Nephron progenitor cell (in vitro differentiated cells): ENCODE measurements at places on chromosomes 12 and 14.
A peak's percentile ranks its signal among the peaks of the same experiment; 100 is the strongest.

GRCh38 chr14:104977681-104978653, at the start of gene AHNAK2:
Gene AHNAK2, minus strand, starts transcription at chr14:104978374. Its CDS starts 137 bp downstream, at chr14:104978237.
- peak; percentile 92 for DNase-seq

GRCh38 chr12:10088955-10089900, 9.6 kb downstream of the CLEC1A start:
- no peak for DNase-seq

DNA sequence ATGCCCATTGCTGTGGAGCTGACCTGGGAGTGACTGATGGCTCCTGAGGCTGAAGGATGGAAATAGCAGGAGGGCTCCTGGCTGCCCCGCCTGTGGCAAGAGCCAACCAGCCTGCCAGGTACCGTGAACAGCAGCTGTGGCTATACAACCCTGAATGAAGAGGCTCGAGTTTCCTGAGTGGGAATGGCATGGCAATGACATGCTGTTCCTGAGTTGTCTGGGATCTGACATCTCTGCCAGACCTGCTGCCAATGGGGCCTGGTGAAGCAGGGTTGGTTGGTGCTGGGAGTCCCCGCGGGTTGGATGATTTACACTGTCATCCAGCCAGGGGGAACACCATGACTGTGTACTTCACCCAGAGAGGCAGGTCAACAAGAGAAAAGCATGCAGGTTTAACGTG, 31.8 kb upstream of the LRRC10 start:
- no peak for DNase-seq

- DNase-seq, result peak; percentile 18
Measured at GRCh38 chr12:113577464-113578129, 105.9 kb upstream of the LHX5 start.

GRCh38 chr12:99810718-99811593, 163.4 kb downstream of the GARIN6 start:
- DNase-seq, result no peak

DNA sequence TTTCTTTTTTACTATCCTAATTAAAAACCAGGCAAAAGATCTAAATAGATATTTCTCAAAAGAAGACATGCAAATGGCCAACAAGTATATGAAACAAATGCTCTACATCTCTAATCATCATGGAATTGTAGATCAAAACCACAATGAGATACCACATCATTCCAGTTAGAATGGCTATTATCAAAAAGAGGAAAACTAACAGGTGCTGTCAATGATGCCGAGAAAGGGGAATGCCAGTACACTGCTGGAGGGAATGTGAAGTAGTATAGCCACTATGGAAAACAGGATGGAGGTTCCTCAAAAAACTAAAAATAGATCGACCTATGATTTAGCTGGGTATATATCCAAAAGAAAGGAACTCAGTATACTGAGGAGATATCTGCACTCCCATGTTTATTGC, 39.0 kb upstream of the C12orf75 start:
- DNase-seq, result no peak

- DNase-seq, result no peak
Measured at GRCh38 chr12:91364471-91365184, 182.0 kb upstream of the DCN start.

- no peak for DNase-seq
Measured at GRCh38 chr12:72214163-72214562, 58.0 kb upstream of the TRHDE start.

- DNase-seq, result no peak
Measured at GRCh38 chr14:55699131-55700057, 119.4 kb downstream of the KTN1 start.

DNA sequence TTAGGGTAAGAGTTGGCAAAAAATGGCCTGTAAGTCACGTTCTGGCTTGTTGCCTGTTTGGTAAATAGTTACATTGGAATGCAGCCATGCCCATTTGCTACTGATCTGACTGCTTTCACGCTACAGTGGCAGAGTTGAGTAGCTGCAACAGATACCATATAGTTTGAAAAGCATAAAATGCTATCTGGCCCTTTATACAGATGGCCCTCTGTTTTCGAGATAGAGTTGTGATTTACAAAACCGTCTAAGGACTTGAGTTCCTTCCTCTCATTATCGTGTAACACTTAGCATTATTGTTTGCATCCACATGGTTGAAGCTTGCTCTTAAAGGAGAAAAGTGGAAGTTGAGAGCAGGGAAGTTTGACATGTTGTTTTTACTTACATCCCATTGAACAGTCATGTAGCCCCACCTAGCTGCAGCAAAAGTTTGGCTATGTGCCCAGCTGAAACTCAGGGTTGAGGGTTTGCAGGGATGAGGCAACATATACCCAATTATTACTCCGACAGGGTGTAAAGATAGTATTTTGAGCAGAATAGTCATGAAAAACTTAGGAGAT, 11.3 kb upstream of the SCFD1 start:
- DNase-seq, result no peak

DNA sequence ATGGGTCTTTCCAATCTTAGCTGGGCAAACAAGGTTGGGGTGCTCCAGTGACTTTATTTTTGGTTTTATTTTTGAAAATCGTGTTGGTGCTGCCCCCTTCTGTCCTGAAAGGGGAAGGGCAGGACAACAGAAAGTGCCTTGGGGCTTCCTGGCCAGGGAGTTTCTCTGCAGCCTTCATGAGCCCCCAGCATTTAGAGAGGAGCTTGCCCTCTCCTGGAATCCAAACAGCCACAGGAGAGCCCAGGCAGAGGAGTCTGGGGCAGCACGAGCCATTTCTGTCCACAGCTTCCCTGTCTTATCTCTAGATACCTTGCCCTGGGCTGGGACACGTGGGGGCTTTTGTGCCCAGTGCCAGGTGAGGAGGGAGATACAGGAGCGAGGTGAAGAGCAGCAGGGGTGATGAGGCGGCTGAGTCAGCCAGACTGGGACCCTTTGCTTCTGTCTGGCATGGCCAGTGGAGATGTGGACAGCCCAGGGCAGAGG, 4.4 kb upstream of the C1RL start:
- peak; percentile 34 for DNase-seq

GRCh38 chr12:8589679-8590078, 23.0 kb downstream of the AICDA start:
- no peak for DNase-seq

- no peak for DNase-seq
Measured at GRCh38 chr12:67512061-67512460, 136.5 kb upstream of the DYRK2 start.

DNA sequence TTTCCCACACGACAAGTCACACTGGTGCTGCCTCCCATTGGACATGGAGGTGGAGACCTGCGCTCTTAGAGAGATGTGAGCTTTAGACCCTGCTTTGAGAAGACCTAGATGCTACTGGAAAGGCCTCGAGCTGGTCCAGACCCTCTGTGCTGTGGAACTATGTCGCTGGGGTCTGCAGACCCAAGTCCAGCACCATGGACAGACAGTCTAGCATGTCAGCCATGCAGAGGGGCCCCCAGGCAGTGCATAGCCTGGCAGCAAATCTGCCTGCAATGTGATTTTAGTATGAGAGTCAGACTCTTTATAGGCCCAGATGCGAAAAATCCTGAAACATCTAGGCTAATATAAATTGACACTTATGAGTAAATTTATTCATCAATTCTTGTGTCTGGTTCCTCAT, 141.5 kb downstream of the NTF3 start:
- no peak for DNase-seq

DNA sequence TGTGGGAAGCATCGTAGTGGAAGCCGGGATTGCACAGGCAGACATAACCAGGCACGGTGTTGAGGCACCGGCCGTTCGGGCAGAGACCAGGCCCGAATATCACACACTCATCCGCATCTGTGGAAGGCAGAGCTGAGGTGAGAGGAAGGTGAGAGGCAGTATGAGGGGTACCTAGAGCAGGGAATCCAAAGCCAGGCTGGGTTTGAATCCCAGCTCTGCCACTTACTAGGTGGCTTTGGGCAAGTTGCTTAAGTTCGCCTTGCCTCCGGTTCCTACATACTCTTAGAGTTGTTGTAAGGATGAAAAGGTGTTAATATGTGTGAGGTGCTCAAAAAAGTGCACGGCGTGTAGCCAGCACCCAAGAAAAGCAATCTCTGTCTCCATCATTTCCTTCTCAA, 10.4 kb downstream of the ISCA2 start:
- no peak for DNase-seq

DNA sequence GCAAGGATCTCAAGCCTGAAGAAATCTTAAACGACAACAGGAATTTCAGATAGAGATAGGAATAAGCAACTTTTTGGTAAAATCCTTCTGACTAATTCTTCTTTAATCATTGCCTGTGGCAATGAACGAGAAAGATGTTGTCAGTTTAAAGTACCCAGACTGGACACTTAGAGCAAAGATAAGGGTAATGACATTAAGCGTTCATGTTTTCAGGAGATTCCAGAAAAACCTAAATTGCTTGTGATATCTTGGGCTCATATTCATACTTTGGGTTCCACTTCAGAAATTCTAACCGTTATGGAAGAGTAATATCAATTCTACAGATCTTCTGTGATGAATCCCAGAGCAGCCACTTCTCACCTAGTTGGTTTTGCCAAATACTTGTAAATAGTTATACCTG, 73.7 kb upstream of the RHOJ start:
- no peak for DNase-seq

DNA sequence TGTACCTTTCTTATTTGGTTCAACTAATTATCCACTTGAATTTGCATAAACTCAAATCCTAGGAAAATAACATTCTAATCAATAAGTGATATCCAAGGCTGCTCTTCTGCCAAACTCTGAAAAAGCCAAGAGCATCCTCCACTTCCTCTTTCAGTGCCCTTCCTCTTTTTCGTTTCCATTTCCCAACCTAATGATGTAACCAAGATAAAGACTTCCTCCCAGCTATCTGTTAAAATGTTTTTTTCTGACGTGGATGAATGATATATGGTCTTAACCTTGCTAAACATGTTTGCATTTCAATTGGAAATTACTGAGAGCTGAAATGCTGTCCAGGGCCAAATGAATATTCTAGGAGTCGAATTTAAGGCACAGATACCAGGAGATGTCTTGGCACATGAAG, 459.5 kb upstream of the PDE3A start:
- no peak for DNase-seq

DNA sequence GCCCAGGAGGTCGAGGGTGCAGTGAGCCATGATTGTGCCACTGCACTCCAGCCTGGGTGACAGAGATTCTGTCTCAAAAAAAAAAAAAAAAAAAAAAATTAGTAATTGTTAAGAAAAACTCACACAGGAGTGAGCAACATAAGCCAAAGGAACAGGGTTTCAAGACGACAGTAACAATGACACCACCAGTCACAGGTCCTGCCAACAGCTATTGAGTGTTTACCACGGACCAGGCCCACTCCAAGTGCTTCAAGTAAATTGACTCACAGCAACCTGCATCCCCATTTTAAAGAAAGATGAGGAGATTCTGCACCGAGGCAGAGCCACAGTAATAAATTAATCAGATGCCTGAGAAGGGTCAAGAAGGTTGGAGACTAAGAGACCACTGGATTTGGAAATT, 194.5 kb downstream of the DPF3 start:
- no peak for DNase-seq

DNA sequence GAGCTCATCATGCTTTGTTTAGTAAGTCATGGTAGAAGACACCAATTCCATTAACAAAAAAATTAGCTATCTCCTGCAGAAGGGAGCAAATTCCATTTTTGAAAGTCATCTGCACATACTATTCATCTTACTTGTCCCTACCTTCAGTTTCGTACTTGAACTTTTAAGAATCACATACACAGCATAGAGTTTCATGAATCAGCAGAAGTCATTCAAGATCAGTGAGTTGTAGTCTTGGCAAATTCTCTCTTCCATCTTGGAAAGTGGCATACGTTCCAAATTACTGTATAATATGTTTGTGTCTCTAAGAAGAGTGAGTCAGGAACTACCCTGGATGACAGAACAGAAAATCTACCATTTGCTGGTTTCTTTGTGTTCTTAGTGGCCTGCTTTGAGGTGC, 14.1 kb downstream of the VRK1 start:
- no peak for DNase-seq

DNA sequence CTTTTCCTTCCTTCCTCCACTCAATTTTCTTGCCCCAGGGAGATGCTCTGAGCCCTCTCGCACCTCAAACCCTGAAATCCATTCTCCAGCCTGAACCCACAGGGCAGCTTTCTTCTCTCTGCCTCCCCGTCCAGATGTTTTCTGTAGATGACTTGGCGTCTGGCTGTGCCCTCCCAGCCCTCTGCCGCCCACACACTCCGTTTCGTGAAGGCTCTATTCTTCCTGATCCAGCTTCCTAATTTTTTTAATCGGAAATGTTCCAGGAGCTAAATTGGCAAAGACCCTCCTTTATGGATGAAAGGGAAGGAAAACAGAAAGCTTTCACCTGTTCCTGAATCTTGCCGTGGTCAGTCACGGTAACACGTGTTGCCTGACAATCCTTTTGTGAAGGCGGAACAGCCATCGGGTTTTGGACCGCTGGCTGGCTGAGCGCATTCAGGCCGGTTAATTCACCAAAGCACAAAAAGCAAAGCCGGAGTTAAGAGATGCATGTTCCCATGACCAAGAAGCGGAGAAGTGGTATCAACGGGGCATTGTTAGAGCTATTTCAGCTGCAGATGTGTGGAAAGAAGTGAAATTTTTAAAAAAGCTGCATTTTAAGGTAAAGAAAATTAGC, 70.2 kb upstream of the FBRSL1 start:
- DNase-seq, result no peak

GRCh38 chr14:90730206-90730766, 85.9 kb downstream of the TTC7B start:
- no peak for DNase-seq

DNA sequence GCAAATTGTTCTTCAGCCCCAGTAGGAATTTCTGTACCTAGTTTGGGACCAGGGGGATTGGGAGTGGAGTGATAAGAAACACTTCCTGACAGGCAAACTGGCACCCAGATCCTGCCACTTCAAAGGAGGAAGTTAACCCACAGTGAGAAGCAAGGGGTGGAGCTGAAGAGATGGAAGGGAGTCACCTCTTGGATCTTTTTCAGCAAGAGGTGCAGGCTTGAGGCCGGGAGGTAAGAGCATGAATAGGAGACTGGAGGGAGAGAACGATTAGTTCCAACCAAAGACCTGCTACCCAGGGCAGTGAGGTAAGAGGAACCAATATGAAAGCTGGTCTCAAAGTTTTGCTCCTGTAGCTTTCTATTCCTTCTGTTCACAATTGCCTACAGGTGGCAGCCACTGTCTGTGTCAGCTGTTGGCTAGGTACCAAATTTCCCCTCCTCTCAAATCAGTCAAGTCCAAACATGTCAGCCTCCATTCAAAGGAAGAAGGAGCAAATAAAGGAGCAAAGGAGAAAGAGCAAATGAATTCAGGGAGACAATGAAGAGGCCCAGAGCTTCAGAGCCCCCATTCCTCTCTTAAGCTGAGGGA, 14.9 kb upstream of the TAC3 start:
- no peak for DNase-seq

GRCh38 chr12:116448165-116448739, 110.9 kb upstream of the MAP1LC3B2 start:
- no peak for DNase-seq

DNA sequence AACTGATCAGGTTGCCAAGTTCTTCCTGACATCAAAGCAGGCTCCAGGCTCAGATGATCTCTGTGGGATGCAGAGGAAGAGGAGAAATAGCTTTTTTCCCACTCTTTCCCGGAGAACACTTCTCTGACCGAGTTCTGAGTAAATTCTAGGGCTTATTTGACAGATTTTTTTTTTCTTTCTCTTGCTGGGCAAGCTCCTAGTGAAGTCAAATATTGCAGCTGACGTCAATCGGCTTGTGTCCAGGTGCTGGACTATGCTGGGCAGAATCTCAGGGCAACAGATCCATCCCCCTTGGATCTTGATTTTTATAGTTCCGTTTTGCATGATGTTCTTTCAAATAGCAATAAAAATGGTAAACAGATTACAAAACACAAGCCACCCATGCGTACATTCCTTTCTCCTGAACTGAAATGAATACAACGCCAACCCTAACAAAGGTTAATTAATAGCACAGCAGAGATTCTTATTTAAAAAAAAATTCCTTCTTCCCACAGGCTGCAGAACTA, 182.2 kb downstream of the NOVA1 start:
- no peak for DNase-seq
